Dermis blood vessel endothelial cell (primary cell): ENCODE measurements at places on chromosomes 7 and 10. TPM values are rescaled to one million over a fixed set of nuclear protein-coding genes. Genes with fewer than 3 reads are reported as not detected.

GNG11 gene
- total RNA-seq: 404 and 652 TPM in 2 replicates

PODXL gene
- total RNA-seq: 98.4 and 257 TPM in 2 replicates

SLC13A1 gene
- total RNA-seq: not detected in 2 replicates

SLC16A9 gene
- under 0.01 and 0.05 TPM in 2 replicates for total RNA-seq

TNPO3 gene
- 57.2 and 83.1 TPM in 2 replicates for total RNA-seq

ITIH5 gene
- 0.51 and 0.65 TPM in 2 replicates for total RNA-seq

NXPH1 gene
- not detected in 2 replicates for total RNA-seq

- no peak for DNase-seq
These were observed 86.7 kb downstream of the MDFIC start for GRCh38 chr7:115008465-115009114.

DNA sequence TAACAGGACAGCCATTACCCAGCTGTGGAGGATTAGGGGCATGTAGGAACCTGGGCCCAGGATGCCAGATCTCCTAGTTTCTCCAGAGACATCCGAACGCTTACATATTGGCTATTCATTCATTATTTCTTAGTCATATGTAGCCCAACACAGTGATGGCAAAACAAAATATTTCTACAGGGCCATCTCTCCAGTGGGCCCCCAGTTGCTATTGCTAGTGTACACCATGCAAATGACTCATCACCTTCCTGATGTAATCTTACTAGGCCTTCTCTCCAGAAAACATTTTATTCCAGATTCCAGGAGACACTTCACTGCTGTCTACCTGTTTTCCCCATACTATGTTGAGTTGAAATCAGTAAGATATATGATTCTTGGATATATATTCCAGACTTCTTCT lies 201.7 kb downstream of the PLXDC2 start:
- DNase-seq: no peak

- no peak for DNase-seq
These were observed 6.5 kb downstream of the VPS41 start for GRCh38 chr7:38902449-38902848.

DNA sequence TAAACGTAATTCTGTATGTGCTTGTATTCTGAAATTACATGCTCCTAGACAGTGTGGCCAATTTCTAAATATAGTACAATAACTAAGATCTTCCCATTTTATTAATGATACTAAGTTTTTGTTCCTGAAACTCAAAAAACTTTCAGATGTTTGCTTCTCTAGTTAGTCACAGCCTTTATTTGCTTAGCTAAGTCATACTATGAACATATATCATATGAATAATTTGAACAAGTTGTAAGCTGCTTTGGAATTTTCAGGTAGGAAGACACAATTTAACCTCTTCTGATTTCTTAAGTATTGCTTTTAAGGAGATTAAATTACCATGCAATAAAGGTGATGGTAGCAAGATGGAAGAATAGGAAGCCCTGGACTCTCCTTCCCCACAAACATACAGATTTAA lies 148.7 kb downstream of the AMPH start:
- no peak for DNase-seq

- no peak for DNase-seq
These were observed 25.0 kb downstream of the PPP1R3C start for GRCh38 chr10:91607646-91608403.
